ENCODE measurements at places on chromosomes 3 and 15.

DNA sequence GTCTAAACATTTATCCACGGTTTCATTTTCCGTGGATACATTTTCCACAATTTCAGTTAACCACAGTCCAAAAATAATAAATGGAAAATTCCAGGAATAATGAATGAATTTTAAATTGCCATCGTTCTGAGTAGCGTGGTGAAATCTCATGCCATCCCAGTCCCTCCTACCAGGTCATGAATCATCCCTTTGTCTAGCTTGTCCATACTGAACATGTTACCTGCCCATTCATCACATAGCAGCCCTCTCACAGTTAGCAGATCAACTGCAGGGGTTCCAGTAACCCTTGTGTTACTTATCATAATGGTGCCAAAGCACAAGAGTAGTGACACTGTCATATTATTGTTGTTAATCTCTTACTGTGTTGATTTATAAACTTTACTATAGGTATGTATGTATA is 124.5 kb downstream of the GSK3B start:
- no peak for DNase-seq

- DNase-seq, result no peak
These were observed 8.2 kb upstream of the EPHB3 start for GRCh38 chr3:184553385-184553784.

DNA sequence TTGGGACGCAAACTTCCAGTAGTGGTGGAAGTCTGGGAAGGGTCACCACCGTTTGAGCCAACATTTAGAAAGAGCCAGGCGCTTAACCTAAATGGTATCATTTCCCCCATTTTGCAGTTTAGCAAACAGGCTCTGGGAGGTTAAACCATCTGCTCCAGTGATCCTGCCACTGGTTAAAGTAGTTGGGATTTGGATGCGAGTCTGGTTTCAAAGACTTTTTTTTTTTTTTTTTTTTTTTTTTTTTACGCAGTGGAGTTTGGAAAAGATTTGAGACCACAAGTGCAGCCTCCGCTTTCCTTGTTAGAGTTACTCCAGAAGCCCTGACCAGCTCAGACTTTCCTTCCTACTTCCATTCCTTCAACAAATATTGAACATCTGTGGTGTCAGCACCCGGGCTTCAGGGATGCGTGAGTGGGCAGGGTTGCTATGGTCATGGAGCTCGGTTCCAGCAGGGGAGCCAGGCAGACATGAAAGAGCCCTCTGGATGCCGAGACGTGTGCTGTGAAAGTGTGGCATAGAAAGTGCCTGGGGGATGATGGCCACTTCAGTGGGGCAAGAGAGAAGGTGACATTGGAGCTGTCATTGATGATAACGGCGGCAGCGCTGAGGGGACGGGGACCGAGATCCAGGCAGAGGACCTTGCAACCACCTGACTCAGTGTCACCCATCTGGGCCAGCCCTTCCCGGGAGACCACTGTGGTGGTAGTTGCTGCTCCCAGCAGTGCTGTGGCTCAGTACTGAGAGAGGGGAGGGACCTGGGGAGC is 1.1 kb upstream of the RNU6-1 start:
- no peak for DNase-seq

DNA sequence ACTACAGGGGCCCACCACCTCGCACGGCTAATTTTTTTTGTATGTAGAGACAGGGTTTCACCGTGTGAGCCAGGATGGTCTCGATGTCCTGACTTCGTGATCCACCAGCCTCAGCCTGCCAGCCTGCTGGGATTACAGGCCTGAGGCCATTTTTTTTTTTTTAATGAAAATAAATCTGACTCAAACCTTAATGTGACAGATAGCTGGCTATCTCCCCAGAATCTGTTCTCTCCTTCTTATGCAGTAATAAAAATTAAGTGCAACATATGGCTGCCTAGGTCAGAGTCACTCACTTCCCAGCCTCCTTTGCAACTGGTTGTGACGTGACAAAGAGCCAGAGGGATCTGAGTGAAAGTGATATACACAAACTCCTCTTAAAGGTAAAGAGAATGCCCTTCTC is 53.0 kb downstream of the ZNF148 start:
- peak; percentile 55 for DNase-seq

GRCh38 chr15:41790756-41791546 is 16.7 kb downstream of the MAPKBP1 start:
- no peak for DNase-seq

- no peak for DNase-seq
These were observed 30.2 kb downstream of the PGPEP1L start for GRCh38 chr15:98977441-98977840.

GRCh38 chr15:98943051-98943508 is 64.5 kb downstream of the PGPEP1L start:
- DNase-seq, result no peak

DNA sequence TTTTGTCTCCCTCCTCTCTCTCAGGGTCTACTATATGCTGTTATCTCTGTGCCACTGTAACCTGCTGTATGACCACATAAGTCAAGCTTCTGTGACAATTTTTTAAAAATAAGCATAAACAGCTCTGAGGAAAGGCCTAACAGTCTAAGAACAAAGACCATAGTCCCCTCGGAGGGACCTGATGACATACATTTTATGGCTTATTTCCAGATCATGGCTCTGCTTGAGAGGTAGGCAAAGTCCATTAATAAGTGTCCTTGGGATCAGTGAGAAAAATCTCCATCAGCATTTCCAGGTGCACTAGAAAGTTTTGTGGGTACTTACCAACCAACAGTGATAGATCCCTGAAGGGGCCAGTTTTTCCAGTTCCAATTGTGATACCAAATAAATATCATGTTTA is 123.8 kb downstream of the TNIK start:
- no peak for DNase-seq

- no peak for DNase-seq
These were observed 26.8 kb downstream of the FNDC3B start for GRCh38 chr3:172065967-172066762.

All from left renal cortex interstitium (tissue), 4 donors.